ENCODE measurements at places on chromosomes 5 and 9. TPM values are rescaled to one million over a fixed set of nuclear protein-coding genes. Genes with fewer than 3 reads are reported as not detected.
A peak's percentile ranks its signal among the peaks of the same experiment; 100 is the strongest.

- no peak for DNase-seq
These were observed 49.3 kb downstream of the FAM169A start for GRCh38 chr5:74816875-74817274.

- no peak for DNase-seq
These were observed 41.7 kb upstream of the ARRDC3 start for GRCh38 chr5:91424638-91425436.

GRCh38 chr9:112777914-112778313, 27.4 kb downstream of the SNX30 start:
- DNase-seq: peak; percentile 82

- peak; percentile 94 for DNase-seq
These were observed 188.8 kb downstream of the CSNK1G3 start for GRCh38 chr5:123700624-123701287.

DNA sequence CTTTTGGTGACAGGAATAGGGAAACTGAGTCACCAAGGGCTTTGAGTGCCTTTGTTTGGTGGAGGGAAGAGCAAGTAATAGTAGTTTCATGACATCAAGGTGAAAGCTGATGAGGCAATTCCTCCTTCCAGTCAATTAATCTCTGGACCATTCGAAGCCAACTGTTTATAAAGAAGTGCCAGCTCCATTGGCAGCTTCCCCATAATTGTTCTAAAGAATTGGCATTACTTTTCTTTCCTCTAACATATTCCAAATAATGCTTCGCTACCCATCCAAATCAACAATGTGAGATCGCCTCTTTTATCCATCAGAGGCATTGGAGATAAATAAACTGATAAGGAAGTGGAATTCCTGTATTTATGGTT, 132.4 kb downstream of the NPR3 start:
- no peak for DNase-seq

Gene SPATA9
- not detected for total RNA-seq

DNA sequence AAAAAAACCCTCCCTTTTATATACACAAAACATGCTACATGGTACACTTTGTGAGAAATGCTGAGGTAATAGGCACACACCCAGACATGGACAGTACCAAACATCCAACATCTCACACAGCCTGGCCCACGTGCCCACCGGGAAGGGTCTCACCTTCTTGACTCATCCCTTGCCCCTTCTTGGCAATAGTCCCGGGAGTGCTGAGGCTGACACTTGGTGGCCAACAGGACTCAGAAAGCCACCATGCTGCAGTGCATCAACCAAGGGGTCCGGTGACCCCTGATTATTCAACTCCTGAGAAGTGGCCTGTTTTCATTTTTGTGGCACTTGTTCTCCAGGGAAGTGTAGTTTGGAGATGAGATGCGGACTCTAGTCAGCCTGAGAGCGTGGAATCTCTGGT, 35.0 kb downstream of the ANGPTL2 start:
- DNase-seq: no peak

Gene CDC26
- 57.9 TPM for total RNA-seq

- peak; percentile 92 for DNase-seq
These were observed 106.1 kb upstream of the ICE1 start for GRCh38 chr5:5316334-5316733.

Gene CSF2
- 4.8 TPM for total RNA-seq

Gene LHX6
- total RNA-seq: under 0.01 TPM

- peak; percentile 82 for DNase-seq
These were observed 17.9 kb downstream of the TMEM245 start for GRCh38 chr9:109101810-109102209.

Gene SLC27A6
- total RNA-seq: not detected

Gene UBE2QL1
- 0.49 TPM for total RNA-seq

- DNase-seq: no peak
These were observed 238.0 kb downstream of the FBXO4 start for GRCh38 chr5:42163083-42163482.

DNA sequence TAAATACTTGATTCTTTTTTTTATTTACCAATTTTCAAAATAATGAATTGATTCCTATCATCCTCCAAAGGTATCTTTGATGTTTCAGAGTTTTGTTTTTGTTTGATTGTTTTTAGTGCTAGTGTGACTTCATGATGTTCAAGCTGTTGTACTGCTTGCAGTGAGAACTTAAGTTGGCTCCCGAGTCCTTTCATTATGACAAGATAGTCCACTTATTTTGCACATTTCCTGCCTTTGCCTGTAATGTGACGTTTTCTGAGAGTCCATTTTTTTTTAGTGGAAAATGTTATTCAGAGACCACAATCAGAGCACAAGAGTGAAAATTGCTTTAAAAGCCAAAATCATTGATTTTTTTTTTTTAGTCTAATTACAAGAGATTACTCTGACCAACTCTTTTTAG, 60.1 kb upstream of the FCHO2 start:
- DNase-seq: no peak

DNA sequence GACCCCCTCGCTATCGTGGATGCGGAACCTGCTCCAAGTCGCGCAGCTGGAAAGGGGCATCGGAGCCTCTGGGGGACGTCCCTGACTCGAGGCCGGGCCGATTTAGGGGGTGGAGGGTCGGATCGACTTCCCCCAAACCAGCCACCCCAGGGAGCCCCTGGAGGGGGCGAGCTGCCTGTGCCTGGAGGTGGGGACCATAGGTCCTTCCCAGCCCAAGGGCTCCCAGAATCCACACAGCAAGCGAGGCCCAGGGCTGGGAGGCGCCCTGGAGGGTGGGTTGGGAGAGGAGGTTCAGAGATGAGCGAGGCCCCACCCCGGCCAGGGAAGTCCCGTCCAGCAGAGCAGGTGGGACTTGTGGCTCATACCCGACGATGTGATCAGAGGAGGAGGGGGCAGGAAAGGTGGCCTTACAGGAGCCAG, 147.6 kb downstream of the GAPVD1 start:
- DNase-seq: peak; percentile 11

Gene FOXD4L4
- not detected for total RNA-seq

- DNase-seq: peak; percentile 91
These were observed 28.6 kb downstream of the MARCHF3 start for GRCh38 chr5:127001621-127002296.

Gene LRRC70
- total RNA-seq: 0.12 TPM

DNA sequence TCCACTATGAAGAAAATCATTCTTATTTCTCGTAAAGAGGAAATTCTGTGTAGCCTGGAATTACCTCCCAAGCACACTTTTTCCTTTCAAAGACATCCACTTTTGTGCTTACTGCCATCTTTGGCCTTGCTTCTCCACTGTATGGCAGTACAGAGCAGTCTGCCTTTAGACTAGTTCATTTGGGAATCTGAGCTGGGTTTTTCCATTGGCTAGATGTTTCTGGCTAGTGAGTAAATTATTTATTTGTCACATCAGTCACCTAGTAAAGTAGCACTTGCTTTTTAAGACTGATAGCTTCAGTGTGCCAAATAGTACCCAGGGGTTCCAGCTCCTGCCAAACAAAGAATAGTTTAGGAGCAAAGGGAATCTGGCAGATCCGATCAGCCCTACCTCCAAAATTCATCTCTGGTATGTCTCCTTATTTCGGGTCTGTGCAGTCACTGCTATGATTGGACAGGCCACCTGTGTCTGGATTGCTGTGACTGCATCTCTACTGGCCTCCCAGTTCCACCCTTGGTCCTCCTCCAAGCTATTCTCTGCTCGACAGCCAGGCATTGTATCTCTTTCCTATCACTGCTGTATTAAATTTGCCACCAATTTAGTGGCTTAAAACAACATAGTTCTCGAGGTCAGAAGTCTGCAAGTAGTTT, 97.6 kb downstream of the NUDT12 start:
- no peak for DNase-seq

DNA sequence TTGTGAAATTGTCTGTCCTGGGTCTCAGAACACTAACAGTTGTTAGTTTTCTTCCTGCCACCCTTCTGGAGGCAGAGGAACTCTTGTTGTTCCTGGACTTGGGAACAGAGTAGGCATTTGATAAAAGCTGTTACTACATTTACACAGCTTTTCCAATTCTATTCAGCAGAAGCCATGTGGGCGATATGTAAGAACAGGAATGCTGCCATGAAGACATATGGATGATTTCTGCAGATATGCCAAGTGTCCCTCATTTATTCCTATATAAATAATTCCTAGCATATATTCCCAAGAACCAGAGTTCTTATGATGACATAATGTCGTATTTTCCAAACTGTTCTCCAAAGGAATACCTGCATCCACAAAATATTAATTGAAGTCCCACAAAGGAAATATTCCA, 135.9 kb upstream of the DAB2 start:
- no peak for DNase-seq
